ENCODE measurements at places on chromosomes 7 and 10. TPM values are rescaled to one million over a fixed set of nuclear protein-coding genes. Genes with fewer than 3 reads are reported as not detected.

SLC25A28 gene
- total RNA-seq = 9.2 TPM

TRIM74 gene
- total RNA-seq = not detected

ZNF37A gene
- total RNA-seq = 2.7 TPM

ITGA8 gene
- total RNA-seq = 0.06 TPM

ARMC3 gene
- not detected for total RNA-seq
